ENCODE measurements at places on chromosomes 4 and X. TPM values are rescaled to one million over a fixed set of nuclear protein-coding genes. Genes with fewer than 3 reads are reported as not detected.

The PRDM5 gene
- 4.2 TPM for total RNA-seq

The P2RY4 gene
- not detected for total RNA-seq

The TCEAL2 gene
- not detected for total RNA-seq

The TEC gene
- total RNA-seq, result 1.9 TPM

The SPANXC gene
- total RNA-seq, result not detected

The USP17L11 gene
- total RNA-seq, result not detected

The SSX3 gene
- total RNA-seq, result not detected

The NHS gene
- 2.0 TPM for total RNA-seq

The C4orf36 gene
- 1.6 TPM for total RNA-seq

The PAGE2 gene
- total RNA-seq, result not detected
